EH (cell line): ENCODE measurements at places on chromosomes 7 and 10.
A peak's percentile ranks its signal among the peaks of the same experiment; 100 is the strongest.

GRCh38 chr7:33243319-33243881 lies 114.0 kb downstream of the BBS9 start:
- DNase-seq, result peak; percentile 63

- DNase-seq, result peak; percentile 27
Observed at GRCh38 chr10:59709395-59710125, at the start of gene SLC16A9. Gene SLC16A9, minus strand, starts transcription at chr10:59709850. Its CDS starts 25,559 bp downstream, at chr10:59684291.

DNA sequence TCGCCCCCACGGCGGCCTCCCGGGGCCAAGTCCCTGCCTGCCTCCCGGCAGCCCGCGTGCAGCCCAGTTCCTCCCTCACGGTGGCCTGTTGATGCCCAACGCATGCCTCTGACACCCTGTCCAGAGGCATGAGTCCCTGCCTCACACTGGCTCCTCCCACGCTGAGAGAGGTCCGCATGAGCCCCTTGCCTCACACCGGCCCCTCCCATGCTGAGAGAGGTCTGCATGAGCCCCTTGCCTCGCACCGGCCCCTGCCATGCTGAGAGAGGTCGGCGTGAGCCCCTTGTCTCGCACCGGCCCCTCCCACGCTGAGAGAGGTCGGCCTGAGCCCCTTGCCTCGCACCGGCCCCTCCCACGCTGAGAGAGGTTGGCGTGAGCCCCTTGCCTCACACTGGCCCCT lies 59.9 kb downstream of the CCDC201 start:
- DNase-seq, result no peak

DNA sequence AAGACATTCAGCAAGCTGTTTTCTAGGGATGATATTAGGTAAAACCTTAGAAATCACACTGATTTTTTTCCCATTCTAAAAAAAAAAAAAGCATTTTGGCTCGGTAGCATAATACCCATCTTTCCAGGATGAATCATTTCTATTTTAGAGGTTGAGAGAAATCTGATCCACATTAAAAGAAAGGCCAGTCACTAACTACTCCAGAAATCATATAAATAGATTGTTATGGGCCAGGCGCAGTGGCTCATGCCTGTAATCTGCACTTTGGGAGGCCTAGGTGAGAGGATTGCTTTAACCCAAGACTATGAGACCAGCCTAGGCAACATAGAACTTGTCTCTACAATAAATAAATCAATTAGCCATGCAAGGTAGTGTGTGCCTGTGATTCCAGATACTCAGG lies 164.3 kb downstream of the BAMBI start:
- DNase-seq, result peak; percentile 85

- no peak for DNase-seq
Observed at GRCh38 chr10:95552679-95553342, 8.4 kb downstream of the SORBS1 start.

DNA sequence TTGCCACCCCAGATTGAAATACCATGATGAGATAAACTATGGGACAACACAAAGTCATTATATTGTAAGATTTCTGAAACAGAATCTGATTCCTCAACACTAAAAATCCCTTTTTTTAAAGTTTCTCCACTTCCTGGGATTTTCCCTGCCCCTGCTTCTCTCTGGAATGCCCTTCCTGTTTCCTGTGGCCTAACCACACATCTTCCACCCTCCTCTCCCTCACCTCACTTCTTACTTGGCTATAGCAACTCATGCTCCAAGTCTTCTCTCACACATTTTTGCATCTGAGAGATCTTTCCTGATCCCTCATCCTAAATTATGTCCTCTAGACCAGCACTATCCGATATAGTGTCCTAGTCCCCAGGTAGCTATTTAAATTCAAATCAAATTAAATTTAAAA lies 4.1 kb upstream of the RELN start:
- peak; percentile 32 for DNase-seq

- DNase-seq, result no peak
Observed at GRCh38 chr7:124570558-124570957, 195.0 kb downstream of the GPR37 start.

- no peak for DNase-seq
Observed at GRCh38 chr10:80964955-80965614, 427.4 kb downstream of the SH2D4B start.

- no peak for DNase-seq
Observed at GRCh38 chr7:28551331-28551730, 139.0 kb downstream of the CREB5 start.

DNA sequence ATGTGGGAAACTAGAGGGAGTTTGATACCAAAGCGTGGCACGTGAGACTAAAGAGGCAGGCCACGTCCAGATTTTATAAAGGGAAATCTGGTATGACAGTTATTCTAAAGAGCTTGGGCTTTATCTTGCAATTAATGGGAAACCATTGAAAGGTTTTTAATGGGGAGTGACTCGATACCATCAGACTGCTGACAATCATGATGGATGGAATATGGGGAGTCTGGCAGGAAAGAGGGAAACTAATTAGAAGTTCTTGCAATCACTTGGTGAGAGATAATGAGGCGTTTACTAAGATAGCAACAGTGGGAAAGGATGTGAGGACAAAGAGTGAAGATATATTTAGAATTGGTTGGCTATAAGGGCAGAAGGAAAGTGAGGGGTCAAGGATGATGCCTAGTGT lies 94.0 kb downstream of the MBL2 start:
- peak; percentile 16 for DNase-seq

GRCh38 chr10:126336801-126337200 lies 51.5 kb downstream of the ADAM12 start:
- no peak for DNase-seq

- DNase-seq, result no peak
Observed at GRCh38 chr7:50416527-50417182, 33.5 kb downstream of the FIGNL1 start.

DNA sequence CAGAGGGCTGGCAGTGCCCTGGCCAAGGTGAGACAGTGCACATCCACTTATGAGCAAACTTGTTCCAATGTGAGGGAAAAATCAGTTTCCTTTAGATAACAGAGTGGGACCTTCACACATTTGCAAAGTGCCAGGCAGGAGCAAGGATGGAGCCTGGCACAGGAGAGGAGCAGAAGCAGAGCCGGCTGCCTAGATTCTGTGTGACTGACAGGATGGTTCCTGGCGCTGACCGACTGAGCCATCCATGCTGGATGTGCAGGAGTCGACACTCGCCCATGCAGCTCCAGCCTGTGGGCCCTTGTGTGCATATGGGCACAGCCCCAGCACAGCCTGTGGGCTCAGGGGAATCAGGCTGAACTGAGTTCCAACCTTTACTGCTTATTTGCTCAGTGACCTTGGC lies 346.5 kb downstream of the GRID1 start:
- no peak for DNase-seq

GRCh38 chr10:34816085-34816496 lies 995 bp upstream of the PARD3 start:
- no peak for DNase-seq
